ENCODE measurements at places on chromosomes 1 and 21.

- DNase-seq, result no peak
Observed at GRCh38 chr1:118333601-118334210, 148.7 kb upstream of the SPAG17 start.

DNA sequence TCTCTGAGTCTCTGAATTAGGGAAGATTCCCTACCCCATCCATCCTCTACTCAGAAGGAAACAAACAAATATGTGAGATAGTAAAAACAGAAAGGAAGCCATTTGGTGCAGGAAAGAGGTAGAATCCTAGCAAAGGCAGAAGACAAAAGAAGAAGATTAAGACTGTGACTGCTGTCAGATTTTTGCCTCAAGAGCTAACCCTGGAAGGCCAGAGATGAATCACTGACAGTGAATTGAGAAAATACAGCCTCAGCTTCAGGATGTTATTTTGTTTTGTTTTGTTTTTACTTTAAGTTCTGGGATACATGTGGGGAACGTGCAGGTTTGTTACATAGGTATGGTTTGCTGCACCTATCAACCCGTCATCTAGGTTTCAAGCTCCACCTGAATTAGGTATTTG lies 31.7 kb downstream of the DSTYK start:
- DNase-seq, result no peak

GRCh38 chr1:192530254-192530653 lies 45.3 kb upstream of the RGS1 start:
- no peak for DNase-seq

GRCh38 chr1:242243472-242243871 lies 244.6 kb upstream of the MAP1LC3C start:
- DNase-seq, result no peak

DNA sequence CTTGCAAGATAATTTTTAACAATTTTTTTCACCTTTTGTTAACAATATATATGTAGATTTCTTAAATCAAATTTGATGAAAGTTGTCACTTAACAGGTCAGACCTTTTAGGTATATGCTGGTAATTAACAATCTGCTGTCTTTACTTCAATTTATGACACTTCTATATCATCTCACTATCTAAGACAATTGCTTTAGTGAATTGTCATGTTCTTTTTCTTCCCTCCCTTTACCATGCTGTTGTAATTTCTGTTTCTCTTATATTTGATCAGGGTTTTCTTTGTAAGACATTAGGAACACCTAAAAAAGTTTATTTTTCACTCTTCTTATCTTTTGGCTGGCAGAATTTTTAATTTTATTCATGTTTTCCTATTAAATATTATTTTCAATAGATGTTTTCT lies 2.0 kb downstream of the IFI16 start:
- DNase-seq, result no peak

DNA sequence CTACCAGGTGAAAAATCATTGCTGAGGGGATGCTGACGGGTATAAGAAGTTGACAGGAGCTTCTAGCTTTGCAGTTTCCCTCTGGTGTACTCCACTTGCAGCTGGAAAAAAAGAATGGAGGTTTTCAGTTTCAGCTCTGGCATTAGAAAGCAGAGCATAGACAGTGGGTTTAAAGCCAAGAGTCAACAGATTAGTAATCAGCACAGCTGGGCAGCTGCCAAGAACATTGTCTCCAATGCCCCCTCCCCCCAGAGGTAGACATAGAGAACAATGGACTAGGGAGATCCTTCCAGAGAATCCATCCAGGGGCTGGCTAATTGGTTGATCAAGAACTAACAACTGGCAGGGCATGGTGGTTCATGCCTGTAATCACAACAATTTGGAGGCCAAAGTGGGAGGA lies 10.1 kb upstream of the ZBTB8B start:
- peak; percentile 89 for DNase-seq

Data from NCI-H2029 (cell line).